ENCODE measurements at places on chromosomes 2 and 18.

- no peak for DNase-seq
These were observed 379.5 kb upstream of the SLC8A1 start for GRCh38 chr2:40831321-40831873.

- no peak for DNase-seq
These were observed 100.9 kb downstream of the ARL4C start for GRCh38 chr2:234395891-234396420.

GRCh38 chr2:183927406-183928325 lies 670.7 kb upstream of the ZNF804A start:
- no peak for DNase-seq

DNA sequence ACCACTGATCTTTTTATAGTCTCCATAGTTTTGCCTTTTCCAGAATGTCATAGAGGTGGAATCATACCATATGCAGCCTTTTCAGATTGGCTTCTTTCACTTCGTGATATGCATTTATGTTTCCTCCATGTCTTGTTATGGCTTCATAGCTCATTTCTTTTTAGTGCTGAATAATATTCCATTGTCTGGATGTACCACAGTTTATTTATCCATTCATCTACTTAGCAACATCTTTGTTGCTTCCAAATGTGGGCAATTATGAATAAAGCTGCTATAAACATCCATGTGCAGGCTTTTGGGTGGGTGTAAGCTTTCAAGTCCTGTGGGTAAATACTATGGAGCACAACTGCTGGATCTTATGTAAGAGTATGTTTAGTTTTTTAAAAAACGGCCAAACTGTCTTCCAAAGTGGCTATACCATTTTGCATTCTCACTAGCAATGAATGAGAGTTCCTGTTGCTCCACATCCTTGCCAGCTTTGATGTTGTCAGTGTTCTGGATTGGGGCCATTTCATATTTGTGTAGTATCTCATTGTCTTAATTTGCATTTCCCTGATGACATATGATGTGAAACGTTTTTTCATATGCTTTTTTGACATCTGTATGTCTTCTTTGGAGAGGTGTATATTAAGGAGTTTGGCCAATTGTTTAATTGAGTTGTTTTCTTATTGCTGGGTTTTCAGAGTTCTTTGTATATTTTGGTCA lies 20.6 kb downstream of the STPG4 start:
- DNase-seq: no peak

DNA sequence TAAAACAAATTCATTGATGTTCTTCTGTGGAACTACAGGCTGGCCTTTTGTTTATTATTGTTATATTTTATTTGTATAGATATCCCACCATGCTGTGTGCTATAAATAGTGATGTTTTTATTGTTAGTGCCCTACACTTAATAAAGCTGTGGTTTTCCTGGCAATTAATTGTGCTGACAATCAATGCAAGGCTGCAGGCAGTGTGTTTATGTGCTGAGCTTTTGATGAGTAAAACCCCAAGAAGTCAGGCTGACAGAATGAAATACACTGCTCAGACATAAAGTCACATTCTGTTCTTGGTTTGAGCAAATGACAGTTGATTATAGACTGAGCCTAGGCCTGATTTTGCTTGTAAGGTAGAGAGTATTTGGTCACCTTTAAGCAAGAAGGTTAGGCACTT lies 362.7 kb downstream of the CPS1 start:
- no peak for DNase-seq

DNA sequence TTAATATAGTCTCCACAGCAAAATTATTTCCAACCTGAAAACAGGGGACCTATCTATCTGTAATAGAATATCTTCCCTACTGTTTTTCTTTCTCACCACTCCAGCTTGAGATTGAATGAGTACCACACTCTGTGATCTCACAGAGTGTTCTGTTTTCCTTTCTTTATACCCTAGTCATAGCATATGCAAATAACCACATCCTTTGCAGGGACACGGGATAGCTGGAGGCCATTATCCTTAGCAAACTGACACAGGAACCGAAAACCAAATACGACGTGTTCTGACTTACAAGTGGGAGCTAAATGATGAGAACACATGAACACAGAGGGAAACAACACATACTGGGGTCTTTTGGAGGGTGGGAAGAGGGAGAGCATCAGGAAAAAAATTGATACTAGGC lies 224.7 kb downstream of the SLC8A1 start:
- DNase-seq: no peak

DNA sequence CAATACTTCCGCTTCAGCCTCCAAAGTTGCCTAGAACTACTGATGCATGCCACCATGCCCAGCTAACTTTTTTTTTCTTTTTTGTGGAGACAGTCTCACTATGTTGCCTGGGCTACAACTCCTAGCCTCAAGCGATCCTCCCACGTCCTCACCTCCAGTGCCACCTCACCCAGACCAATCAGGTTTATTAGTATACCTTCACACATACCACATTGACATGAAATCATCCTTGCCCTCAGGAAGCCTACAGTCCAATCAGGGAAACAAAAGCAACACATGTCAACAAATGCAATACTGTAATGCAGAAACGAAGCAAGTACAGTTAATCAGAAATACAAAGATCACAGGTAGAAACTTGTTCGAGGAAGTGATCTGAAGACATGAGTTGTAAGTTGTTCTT lies 4.0 kb downstream of the TRIP12 start:
- DNase-seq: no peak

- no peak for DNase-seq
These were observed 122.2 kb downstream of the BCL2 start for GRCh38 chr18:63197246-63197869.

DNA sequence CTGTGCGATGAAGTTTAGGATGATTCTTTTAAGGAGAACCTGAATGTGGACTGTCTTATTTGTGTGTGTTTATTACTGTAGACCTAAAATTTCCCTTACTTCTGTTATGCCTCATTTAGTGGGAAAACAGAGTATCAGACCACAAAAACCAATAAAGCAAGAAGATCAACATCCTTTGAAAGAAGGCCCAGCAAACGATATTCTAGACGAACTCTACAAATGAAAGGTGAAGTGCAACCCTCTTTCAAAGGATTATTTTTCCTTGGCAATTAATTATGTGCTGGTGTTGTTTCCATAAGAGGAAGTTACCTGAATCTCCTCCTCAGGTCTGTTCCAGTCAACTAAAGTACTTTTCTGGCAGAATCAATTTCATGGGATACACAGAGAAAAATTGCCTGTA lies 78.6 kb downstream of the EPB41L5 start:
- no peak for DNase-seq

- no peak for DNase-seq
These were observed 262.9 kb downstream of the AFF3 start for GRCh38 chr2:99879481-99879880.

- DNase-seq: no peak
These were observed 69.4 kb downstream of the LIPG start for GRCh38 chr18:49631146-49631866.

- no peak for DNase-seq
These were observed at the start of gene DNER for GRCh38 chr2:229714080-229714735. TSS of gene DNER (minus strand) at chr2:229714555. CDS start at chr2:229714423, 132 bp downstream.

- DNase-seq: no peak
These were observed 570.5 kb upstream of the SOX11 start for GRCh38 chr2:5121642-5122041.

GRCh38 chr18:6590326-6590725 lies 139.2 kb upstream of the ARHGAP28 start:
- no peak for DNase-seq

DNA sequence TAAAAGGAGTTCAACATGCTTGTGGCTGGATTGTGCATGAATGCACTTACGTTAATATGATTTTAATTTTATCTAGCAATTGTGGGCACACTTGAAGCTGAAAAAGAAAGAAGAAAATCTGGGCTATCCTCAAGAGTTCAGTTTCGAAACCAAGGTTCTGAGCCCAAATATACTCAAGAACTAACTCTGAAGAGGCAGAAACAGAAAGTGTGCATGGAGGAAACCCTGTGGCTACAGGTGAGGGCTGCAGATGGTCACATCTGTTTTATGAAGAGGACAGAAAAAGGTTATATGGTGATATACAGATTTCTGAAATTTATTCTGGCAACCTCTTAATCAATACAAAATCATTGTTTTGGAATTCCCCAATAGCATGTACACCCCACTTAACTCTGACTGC lies 57.3 kb downstream of the ITGA6 start:
- DNase-seq: no peak

DNA sequence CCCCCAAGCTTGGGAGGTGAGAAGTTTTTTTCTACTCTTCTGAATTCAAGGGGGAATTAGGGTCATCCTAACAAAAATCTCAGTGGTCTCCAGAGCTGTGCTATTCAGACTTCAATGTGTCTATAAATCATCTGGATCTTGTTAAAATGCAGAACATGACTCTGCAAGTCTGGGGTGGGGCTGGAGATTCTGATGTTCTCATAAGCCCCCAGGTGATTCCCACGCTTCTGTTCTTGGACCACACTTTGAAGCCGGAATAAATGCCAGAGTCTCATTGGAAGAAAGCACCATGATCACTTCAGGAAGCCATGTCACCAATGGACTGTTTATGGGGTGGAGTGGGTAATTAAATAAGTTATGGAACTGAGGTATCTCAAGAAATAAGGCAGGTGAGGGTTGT lies 22.2 kb upstream of the SLC16A14 start:
- no peak for DNase-seq

GRCh38 chr2:213752575-213752974 lies 468.3 kb downstream of the SPAG16 start:
- DNase-seq: no peak

DNA sequence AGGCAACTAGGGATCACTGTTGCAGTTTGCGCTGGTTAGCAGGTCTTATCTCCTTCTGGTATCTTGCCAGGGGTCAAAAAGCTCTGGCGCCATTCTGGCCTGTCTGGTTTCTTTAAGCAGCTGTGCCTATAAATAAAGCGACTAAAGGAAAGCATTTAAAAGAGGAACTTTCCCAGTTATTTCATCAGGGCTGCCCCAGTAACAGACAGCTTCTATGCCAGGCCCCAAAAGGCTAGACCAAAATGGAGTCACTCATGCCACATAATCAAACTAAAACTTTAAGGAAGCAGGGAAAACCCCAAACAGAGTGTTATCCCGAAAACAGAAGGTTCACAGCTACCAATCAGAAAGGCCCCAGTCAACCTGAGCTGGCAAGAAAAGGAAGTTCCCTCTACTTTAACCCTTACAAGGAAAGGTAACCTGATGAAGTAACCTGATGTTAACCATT lies 41.2 kb upstream of the HNRNPA3 start:
- no peak for DNase-seq

- DNase-seq: no peak
These were observed 221.6 kb downstream of the GBX2 start for GRCh38 chr2:235946590-235946989.

DNA sequence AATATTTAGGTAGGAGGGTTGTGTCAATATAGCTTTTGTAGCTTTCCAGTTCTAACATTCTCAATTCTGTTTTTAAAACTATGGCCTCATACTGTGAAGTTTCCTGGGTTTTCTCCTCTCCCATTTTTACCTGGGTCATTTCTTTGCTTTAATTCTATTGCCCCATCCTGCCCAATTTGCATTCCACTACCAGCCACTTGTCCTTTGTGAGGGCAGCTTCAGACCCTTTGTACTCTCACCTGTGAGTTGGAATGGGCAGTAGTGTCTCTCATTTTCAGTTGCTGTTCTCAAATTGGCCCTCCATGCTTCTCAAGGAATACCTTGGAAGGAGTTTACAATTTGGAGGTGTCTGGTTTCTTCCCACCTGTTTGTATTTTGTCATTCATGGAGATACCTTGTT lies 108.4 kb downstream of the CAMKMT start:
- no peak for DNase-seq

DNA sequence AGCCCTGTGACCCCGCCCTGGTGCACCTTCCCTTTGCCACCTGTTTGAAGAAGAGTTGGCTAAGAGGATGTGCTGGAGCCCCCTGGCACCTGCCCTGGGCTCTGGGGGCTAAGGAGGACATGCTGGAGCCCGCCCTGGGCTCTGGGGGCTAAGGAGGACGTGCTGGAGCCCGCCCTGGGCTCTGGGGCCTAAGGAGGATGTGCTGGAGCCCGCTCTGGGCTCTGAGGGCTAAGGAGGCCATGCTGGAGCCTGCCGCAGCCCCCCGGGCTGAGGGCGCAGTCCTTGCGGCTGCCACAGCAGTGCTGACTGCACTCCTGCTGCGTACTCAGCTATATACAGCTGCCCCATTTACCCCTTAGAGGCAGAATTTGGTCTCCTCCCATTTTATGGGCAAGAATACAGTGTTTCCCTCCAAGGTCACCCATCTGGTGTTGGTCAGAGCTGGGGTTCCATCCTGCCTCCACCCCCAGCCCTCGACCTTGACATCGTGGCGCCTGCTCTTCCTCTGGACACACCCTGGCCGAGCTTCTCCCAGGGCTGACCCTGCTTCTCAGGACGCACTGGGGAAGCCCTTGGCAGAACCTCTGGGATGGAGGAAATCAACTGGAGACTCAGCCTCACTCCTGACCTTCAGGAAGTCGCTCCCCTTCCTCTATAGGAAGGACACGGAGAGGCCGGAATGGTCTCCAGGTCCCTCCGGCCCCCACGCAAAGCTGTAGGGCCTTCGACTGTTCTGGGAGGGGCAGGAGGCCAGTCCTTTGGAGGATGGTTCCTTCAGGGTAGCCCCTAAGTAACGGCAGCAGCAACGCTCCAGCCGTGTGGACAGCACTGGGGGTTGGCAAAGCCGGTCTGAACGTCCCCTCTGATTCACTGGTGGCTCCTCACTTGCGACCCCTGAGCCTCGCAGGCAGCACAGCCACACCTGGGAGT lies 65.0 kb upstream of the HPCAL1 start:
- no peak for DNase-seq

GRCh38 chr2:172101821-172102390 lies 794 bp downstream of the DLX2 start:
- peak; percentile 73 for DNase-seq

DNA sequence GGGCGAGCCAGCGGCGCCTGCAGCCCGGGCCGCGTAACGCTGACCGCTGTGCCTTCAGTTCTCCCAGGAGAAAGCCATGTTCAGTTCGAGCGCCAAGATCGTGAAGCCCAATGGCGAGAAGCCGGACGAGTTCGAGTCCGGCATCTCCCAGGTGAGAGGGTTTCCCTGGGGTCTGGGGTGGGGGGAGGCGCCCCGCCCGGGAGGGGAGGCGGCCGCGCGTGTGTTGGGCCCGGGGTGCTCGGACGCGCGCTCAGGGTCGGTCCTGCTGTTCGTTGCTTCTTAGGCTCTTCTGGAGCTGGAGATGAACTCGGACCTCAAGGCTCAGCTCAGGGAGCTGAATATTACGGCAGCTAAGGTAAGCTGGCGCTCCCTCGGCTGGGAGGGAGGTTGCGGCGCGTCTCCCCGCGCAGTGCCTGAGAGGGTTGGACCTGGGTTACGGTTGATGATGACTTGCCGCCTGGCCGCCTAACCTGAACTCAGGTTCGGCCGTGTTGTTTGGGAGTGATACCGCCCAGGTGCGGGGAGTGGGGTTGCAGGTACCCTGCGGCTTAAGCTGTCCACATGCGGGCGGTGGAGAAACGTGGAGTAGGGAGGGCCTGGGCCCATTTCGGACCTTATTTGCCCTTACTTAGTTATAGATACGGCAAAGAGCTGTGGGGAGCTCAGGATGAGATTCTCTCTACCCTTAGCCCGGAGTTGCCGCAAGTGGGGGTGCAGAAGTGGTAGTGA lies 638 bp downstream of the RPS7 start:
- peak; percentile 47 for DNase-seq

Measured in stimulated activated naive CD4-positive, alpha-beta T cell (primary cell).